Activated gamma-delta T cell (primary cell): ENCODE measurements at places on chromosomes 12 and 14.

DNA sequence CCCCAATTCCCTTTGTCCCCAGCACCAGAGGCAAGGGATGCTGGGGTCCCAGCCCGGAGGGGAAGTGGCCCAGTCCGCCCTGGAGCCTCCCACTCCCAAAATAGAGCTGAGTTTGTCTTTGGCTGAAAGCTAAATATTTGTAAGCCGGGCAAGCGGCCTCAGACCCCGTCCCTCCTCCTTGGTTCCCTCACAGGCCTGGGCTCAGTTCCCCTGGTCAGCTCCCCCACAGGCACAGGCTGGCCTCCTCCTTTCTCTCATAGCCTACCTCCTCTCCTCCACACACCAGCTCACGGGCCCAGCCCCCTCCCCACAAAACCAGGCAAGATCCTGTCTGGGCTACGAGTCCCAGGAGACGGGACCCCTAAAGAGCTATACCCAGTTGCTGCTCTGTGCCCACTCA is 1.3 kb downstream of the SP7 start:
- no peak for DNase-seq

GRCh38 chr12:85509081-85509856 is 229.2 kb downstream of the ALX1 start:
- no peak for DNase-seq

GRCh38 chr12:131897875-131898274 is 3.5 kb downstream of the ULK1 start:
- DNase-seq: no peak

DNA sequence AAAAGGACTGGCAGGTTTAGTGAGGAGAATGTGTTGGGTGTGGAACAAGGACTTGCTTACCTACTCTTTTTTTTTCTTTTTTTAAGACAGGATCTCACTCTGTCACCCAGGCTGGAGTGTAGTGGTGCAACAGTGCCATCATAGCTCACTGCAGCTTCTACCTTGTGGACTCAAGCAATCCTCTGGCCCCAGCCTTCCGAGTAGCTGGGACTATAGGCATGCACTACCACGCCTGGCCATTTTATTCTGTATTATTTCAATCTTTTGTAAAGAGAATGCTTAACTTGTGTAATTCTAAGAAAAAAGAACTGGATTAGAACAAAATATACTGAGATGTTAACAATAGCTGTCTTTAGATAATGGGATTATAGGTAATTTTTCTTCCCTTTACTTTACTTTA is 1.9 kb upstream of the VRTN start:
- DNase-seq: no peak

DNA sequence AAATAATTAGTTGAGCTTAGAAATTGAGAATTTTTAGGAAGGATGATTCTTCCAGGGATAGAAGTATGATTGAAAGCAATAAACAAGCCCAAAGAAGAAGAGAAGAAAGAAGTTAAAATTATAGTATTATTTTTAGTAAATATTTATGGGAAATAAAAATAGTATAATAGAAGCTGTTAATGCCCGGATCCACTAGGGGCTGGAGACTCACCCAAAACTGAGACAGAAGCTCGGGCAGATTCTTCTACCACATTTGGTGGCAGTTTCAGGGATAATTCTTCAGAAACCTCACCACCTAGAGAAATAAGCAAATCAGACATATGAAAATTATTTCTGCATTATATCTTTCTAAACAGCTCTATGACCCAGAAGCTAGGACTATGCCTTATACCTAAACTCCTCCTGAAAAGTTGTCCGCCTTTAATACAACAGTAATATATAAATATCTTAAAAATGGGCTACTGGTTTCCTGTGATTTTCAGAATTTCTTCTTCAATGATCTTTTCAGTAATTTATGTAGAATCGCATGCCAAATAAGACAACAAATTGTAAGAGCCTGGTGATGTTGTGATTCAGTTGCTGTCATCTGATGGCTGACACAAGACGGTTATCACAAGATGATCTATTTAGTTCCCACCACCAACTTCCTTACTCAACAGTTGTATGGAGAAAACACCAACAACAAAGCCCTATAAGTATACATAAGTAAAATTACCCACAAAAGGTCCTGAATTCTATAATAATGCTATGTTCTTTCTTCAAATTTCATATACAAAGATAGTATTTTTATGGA is 35.6 kb downstream of the A2M start:
- DNase-seq: no peak

GRCh38 chr12:90048918-90049317 is 340.3 kb upstream of the ATP2B1 start:
- DNase-seq: no peak

DNA sequence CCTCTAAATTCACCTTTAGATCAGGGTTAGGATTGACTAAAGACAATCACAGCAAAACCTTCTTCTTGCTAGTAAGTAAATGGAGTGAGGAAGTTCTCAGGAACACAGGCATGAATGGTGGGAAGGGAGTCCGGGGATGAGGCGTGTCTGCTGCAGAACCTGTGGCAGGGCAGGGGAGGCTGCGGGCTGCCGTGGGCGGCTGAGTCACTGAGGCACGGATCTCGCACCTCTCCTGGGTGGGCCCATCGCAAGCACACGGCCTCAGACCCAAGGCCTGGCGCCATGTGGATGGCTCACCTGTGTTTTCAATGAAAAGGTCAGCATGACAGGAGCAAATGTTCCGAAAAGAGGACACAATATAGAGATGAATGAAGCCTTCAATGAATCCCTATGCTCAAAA is 85.4 kb downstream of the PIWIL1 start:
- DNase-seq: no peak

DNA sequence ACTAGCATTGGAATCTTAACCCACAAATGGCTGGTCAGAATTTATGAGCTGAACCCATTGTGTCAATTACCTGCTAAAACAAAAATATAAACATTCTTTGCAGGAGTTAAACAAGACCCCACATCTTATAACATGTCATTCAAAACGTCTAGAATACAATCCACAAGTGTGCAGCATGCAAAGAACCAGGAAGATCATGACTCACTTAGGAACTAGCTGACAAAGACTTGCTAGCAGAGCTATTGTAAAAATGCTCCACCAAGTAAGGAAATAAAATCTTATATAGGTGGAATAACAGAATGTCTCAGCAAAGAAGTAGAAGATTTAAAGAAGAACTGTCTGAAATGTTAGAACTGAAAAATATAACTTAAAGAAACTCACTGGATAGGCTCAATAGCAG is 26.5 kb upstream of the POC1B start:
- no peak for DNase-seq

DNA sequence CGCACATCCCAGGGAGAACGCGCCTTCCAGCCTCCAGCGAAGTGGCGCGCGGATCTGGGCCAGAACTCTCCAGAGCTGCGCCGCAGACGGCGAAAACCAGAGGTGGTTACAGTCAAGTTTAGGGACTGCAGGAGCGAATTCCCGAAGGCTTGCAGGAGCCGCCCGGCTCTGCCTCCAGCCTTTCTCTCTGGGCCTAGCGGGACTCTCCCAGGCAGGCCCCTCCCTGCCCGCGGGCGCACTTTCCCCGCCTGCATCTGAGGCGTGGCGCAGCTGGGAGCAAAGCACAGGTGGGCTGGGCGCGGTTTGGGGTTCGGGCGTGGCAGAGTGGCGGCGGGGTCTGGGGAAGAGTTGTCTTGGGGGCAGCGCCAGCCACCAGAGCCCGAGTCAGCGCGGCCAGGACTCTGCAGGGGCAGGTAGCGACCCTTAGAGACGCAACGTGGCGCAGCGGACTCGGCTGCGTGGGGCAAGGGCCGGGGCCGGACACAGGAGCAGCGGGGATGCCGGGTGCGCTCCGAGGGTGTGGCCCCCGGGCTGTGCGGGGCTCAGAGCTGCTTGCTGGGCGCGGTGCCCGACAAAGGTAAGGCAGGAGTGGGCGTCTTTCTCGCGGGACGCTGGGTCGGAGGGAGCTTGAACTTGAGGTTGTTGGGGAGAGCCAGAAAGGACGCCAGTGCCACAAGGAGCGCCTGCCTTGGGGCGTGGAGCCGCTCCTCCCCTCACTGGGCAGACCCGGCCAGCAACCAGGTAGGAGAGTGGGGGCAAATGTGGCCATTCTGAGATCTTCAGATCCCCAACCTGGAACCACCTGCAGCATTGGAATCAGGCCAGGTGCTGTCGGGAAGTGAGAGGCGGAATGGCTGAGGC is 1126.0 kb downstream of the AACS start:
- no peak for DNase-seq

DNA sequence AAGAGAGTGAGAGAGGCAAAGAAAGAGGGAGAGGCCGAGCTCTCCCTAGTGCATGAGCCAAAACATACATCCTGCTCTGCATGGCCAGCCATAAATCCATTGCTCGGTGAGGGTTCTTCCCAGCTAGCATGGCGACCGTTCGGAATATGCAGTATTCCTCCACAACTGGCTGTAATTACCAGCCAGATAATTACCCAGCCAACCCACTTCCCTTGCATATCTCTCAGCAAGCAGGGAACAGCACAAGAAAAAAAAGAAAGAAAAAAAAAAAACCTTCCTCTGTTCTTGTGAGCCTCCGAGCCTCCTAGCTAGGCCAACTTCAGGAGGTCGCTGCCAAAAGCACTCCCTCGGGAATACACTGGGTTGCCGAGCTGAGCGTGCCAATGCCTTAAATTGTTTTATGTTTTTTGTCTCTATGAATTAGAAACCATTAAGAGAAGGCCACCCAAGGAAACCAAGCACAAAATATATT is 567.9 kb downstream of the MED13L start:
- no peak for DNase-seq
